Activated T-helper 2 cell treated with anti-CD3 and anti-CD28 coated beads, Interferon-gamma antibody, Interleukin-2, Interleukin-4, amounts not matched to agents 10 μg/mL and 5 μg/mL and 100 μg/mL, durations not matched to agents 14 hours and 24 hours and 36 hours (primary cell): ENCODE measurements at places on chromosomes 5 and 9.

DNA sequence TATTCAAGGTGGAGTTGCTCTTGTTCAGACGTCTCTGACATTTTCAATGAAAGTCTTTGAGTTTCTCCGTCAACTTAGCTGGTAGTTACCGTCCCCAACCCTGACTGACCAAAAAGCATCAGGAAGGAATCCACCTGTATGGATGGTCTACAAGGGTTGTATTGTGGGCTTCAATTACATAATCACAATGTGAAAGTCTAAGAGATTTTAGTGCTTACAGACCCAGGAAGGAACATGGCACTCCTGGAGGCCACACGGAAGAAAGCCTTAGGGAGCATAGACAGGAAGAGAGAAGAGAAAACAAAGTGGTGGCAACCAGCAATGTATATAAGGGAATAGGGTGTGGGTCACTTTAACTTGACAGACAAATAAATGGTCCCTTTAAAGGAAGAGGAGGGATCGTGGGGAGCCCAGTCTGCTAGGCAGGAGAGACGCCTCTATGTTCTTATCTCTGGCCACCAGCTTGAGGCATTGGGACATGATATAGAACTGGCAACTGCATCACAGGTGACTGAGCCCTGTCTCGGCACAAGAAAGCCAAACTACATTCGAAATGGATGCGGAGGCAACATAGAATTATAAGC is 80.4 kb downstream of the ALDH7A1 start:
- H3K36me3 ChIP-seq: no peaks in the 10 kb centered on the region
- DNase-seq: no peak
- H3K27ac ChIP-seq: no peak overlapping the region
- peaks cover 5% of the 10 kb centered on the region for H3K27me3 ChIP-seq
- no peak overlapping the region for H3K4me3 ChIP-seq
- peaks cover 2% of the 10 kb centered on the region for H3K4me1 ChIP-seq

DNA sequence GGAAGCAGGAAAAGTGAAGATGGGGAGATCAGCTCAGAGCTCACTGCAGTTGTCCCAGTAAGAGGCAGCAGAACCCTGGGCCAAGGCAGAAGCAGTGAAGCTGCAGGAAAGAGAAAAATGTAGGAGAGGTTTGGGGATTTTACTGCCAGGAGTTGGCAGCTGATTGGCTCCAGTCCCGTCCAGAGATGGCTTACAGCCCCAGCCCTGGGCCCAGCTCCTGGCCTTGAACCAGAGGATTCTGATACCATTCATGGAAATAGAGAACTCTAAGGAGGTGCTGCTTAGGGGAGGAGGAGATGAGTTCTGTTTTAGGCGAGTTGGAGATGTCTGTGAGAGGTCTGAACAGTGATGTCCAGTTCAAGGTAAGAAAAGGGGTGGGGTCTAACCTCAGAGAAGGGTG is 4.6 kb downstream of the MORN5 start:
- no peak overlapping the region for H3K4me3 ChIP-seq
- H3K27ac ChIP-seq: no peak overlapping the region
- peaks cover 15% of the 10 kb centered on the region for H3K27me3 ChIP-seq
- no peak for DNase-seq

DNA sequence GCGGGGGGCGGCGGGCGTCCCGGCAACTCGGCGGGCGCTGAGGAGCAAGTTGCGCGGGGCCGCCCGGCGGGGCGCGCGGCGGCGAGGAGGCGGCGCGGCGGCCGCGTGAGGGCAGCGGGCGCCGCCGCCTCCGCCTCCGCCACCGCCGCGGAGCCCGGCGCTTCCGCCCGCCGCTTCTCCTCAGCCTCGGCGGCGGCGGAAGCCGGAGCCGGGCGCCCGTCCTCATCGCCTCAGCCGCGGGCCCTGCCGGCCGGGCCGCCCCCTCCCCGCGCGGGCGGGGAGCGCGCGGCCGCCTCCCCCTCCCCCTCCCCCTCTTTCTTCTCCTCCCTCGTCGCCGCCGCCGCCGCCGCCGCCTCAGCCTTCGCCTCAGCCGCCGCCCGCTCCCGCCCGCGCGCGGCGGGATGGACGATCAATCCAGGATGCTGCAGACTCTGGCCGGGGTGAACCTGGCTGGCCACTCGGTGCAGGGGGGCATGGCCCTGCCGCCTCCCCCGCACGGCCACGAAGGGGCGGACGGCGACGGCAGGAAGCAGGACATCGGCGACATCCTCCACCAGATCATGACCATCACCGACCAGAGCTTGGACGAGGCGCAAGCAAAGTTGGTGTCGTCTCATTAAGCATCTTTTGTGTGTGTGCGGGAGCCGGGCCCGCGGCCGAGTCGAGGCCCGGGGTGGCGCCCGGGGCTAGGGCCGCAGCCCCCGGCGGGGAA is at the start of gene PBX3:
PBX3 (plus strand) TSS at position 321 of the 712 bp plus-strand sequence.
- H3K27ac ChIP-seq: peak within 1 kb of the TSS; percentile 95
- DNase-seq: peak; percentile 29
- H3K4me3 ChIP-seq: peak within 1 kb of the TSS; percentile 85
- H3K36me3 ChIP-seq: peaks cover 25% of the 10 kb centered on the region
- peaks cover 44% of the 10 kb centered on the region for H3K4me1 ChIP-seq

GRCh38 chr5:52013523-52013922 is 630.3 kb downstream of the ISL1 start:
- no peaks in the 10 kb centered on the region for H3K27me3 ChIP-seq
- no peak for DNase-seq
- no peak overlapping the region for H3K27ac ChIP-seq
- H3K4me1 ChIP-seq: no peaks in the 10 kb centered on the region

GRCh38 chr5:74432216-74432615 is 208.3 kb downstream of the ENC1 start:
- no peaks in the 10 kb centered on the region for H3K4me1 ChIP-seq
- DNase-seq: no peak
- H3K4me3 ChIP-seq: no peak overlapping the region
- no peak overlapping the region for H3K27ac ChIP-seq
- no peaks in the 10 kb centered on the region for H3K36me3 ChIP-seq

DNA sequence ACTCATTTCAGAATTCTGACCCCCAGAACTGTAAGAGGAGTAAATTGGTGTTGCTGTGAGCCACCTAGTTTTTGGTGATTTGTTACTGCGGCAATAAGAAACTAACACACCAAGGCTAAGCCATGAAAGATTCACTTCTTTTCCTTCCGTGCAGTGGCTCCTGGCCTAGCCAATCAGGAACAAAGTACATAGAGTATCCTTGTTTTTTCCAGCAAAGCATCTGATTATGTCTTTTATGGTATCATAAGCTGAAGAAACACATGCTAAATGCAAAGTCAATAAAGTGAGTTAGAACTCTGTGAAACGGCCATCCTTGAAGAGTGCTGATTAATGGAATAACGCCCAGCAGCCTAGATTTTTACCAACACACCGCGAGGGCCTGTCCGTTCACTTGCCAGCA is 11.4 kb downstream of the RNF130 start:
- H3K4me1 ChIP-seq: no peaks in the 10 kb centered on the region
- H3K36me3 ChIP-seq: no peaks in the 10 kb centered on the region
- no peak overlapping the region for H3K27ac ChIP-seq
- no peak overlapping the region for H3K4me3 ChIP-seq

GRCh38 chr9:137256362-137256761 is 1.2 kb downstream of the NELFB start:
- H3K27ac ChIP-seq: no peak overlapping the region
- H3K4me1 ChIP-seq: peaks cover 13% of the 10 kb centered on the region
- DNase-seq: no peak
- H3K36me3 ChIP-seq: peaks cover 25% of the 10 kb centered on the region

DNA sequence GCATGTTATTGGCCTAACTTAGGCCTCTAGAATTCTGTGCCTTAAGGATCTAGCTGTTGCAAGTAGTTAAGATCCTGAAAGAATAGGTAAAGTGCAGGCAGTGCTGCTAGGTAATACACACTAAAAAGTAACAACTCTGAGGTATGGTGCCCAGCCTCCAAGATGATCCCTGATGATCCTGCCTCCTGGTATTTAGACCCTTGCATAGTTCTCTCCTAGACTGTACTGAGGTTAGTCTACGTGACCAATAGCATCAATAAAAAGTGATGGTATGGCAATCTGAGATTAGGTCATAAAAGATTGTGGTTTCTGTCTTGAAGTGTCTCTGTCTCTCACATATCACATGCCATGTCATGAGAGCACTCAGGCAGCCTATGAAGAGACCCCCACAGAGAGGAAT is 9.2 kb downstream of the TSTD2 start:
- H3K36me3 ChIP-seq: peaks cover 44% of the 10 kb centered on the region
- H3K4me3 ChIP-seq: no peak overlapping the region
- no peak for DNase-seq
- H3K27me3 ChIP-seq: no peaks in the 10 kb centered on the region

DNA sequence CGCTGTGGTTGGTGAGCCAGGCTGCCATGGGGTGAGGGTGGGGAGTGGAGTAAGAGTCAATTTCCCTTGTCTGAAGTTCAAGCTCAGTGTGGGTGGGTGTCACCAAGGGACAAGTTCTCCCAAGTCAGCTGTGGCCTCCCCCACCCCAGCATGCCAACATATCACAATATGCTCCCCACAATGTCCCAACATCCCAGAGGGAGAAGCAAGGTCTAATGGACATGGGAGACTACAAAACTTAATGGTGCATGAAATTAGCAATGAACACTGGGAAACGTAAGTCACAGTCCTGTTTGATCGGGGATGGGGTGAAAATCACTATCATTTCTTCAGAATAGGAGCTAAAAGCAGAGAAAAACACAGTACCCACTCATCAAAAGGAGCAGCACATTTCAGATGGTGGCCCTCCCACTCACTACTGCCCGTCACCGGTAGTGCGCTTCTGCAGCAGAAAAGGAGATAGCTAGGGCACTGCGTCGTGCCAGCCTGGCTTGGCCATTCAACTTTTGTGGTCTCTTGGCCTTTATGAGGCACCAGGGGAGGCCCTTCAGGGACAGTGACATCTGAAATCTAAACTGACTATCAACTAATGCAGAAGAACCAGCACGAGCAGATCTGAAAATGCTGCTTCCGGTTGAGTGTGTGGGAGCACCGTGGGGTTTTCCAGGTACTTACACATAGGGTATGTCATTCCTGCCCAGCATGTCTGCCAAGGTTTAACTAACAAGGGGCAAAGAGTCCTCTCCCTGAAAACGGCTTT is 20.5 kb upstream of the NDFIP1 start:
- no peaks in the 10 kb centered on the region for H3K27me3 ChIP-seq
- H3K4me1 ChIP-seq: peaks cover 48% of the 10 kb centered on the region
- DNase-seq: no peak
- no peak overlapping the region for H3K4me3 ChIP-seq
